ENCODE measurements at places on chromosomes 16 and 17. TPM values are rescaled to one million over a fixed set of nuclear protein-coding genes. Genes with fewer than 3 reads are reported as not detected.

SEPTIN12 gene
- polyA plus RNA-seq, result 4.7 TPM

KCNJ12 gene
- 1.3 TPM for polyA plus RNA-seq

NATD1 gene
- 2.5 TPM for polyA plus RNA-seq

OR1A1 gene
- polyA plus RNA-seq, result not detected

CACNG3 gene
- not detected for polyA plus RNA-seq

TEX2 gene
- 19.7 TPM for polyA plus RNA-seq

WNK4 gene
- 0.10 TPM for polyA plus RNA-seq

CDH11 gene
- 23.4 TPM for polyA plus RNA-seq

KRT24 gene
- polyA plus RNA-seq, result 0.83 TPM

TEDC2 gene
- polyA plus RNA-seq, result 31.5 TPM

ORC6 gene
- 26.8 TPM for polyA plus RNA-seq

NFATC3 gene
- 5.6 TPM for polyA plus RNA-seq

GGA3 gene
- polyA plus RNA-seq, result 19.6 TPM

QRICH2 gene
- 26.5 TPM for polyA plus RNA-seq

CD300LB gene
- not detected for polyA plus RNA-seq

PRSS36 gene
- polyA plus RNA-seq, result 2.0 TPM

SLC16A5 gene
- not detected for polyA plus RNA-seq

CPHXL2 gene
- polyA plus RNA-seq, result not detected

TBC1D28 gene
- polyA plus RNA-seq, result 2.2 TPM

CNTD1 gene
- 1.2 TPM for polyA plus RNA-seq

ITGAL gene
- polyA plus RNA-seq, result not detected

CEP20 gene
- polyA plus RNA-seq, result 35.8 TPM

SPN gene
- polyA plus RNA-seq, result 0.09 TPM

ITGAD gene
- not detected for polyA plus RNA-seq

PRSS33 gene
- not detected for polyA plus RNA-seq

RHBDL3 gene
- 0.50 TPM for polyA plus RNA-seq

CDRT15L2 gene
- not detected for polyA plus RNA-seq

RUNDC3A gene
- 326 TPM for polyA plus RNA-seq

EFCAB13 gene
- polyA plus RNA-seq, result 4.3 TPM

SYNGR3 gene
- 61.0 TPM for polyA plus RNA-seq

NT5M gene
- polyA plus RNA-seq, result 11.1 TPM

OR1G1 gene
- not detected for polyA plus RNA-seq

KRT40 gene
- not detected for polyA plus RNA-seq

TP53TG3B gene
- polyA plus RNA-seq, result not detected

TMEM238L gene
- not detected for polyA plus RNA-seq

ATP1B2 gene
- 3.2 TPM for polyA plus RNA-seq

Data from neural cell (in vitro differentiated cells).